Amniotic stem cell (primary cell): ENCODE measurements at places on chromosomes 16 and 17.

GRCh38 chr17:35665662-35666061 lies 65.8 kb upstream of the RASL10B start:
- no peak for DNase-seq

DNA sequence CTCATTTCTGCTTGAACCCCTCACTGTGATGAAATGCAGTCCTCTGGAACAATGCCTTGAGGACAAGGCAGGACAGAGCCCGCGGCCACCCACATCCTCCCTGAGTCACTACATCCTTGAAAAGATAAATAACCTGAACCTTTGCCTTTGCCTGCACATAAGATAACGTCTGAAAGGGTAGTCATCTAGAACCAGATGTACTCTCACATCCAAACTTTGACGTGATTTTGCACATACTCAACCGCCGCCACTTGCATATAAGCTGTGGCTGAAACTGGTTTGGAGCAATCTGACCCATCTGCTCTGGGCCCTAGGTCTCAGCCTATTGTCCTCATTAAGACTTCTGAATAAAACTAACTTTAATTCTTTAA lies 252.1 kb downstream of the PHKB start:
- no peak for DNase-seq

GRCh38 chr17:45813048-45813725 lies 29.1 kb downstream of the CRHR1 start:
- no peak for DNase-seq

DNA sequence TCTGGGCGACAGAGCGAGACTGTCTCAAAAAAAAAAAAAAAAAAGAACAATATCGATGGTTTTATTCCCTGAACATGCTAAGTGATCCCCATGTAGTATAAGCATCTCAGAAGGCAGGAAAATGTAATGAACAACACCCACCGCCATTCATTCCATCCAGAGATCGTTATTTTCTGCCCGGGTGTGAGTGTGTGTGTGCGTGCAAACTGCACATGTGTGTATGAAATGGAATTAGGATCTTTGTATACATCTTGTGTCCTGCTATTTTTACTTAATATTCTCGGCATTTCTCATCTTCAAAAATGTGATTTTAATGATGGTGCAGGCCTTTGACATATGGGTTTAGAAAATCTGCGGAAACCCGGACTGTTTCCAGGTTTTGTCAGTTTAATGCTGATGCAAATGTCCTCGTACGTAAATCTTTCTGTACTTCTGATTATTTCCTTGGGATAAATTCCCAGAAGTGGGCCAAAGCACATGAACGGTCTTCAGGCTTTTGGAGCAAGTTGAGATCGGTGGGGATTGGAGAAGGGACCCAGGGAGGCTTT lies 254.8 kb downstream of the SEC14L1 start:
- DNase-seq: no peak

DNA sequence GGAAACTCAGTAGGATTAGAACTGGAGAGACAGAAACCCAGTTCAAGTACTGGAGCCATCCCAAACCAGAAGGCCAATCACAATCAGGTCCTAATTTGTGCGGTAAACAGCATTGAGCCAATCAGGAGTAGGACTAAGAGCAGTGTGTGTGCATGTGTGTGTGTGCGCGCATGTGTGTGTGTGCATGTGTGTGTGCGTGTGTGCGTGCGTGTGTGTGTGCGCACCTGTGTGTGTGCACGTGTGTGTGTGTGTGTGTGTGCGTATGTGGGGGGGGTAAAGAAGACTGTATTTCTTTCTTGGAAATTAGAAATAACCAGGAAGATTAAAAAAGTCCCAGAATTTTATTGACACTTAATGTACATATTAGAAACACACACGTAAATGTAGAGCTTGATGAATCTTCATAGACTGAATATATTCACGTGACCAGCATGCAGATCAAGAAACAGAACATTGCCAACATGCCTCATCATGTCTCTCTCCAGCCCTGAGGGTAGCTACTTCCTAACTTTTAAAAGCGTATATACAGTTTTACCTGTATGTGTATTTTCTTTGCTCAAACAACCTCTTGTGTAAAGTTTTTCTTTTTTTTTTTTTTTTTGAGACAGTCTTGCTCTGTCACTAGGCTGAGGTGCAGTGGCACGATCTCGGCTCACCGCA lies 919 bp upstream of the DHRS7C start:
- no peak for DNase-seq

DNA sequence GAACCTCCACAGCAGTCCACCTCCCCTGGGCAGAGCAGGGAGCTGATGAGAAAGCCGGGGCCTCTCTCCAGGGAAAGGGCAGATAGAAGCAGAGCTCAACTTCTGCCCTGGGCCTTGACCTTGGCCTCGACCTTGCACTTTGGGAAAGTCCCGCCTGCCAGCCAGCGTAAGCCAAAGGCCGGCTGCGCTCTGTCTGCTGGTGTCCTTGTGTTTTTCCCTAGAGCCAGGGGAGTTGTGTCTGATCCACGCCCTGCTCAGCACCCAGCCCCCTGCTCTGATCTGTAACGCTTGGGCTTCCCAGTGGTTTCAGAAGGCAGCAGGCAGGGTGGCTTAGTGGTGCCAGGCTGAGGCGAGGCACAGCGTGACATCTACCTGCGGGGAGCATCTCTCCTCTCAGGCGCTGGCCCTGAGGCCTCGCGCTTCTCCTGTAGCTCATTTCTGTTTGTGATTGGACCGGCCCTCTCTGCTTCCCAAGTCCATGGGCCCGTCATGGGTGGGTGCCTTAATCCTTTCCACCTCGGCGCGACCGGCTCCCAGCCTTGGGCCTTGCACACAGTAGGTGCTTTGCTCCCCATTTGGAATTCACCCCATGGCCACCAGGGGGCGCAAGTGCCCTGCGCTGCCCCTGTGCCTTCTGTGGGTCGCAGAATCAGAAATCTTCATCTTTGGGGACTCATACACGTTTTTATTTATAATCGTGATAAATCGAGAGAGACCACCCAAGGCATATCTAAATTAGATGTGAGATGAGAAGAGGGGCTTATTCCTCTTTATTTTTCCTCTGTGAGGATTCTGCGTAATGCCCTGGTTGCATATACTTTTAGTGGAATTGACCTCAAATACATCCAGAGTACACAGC lies 24.2 kb downstream of the SGSH start:
- DNase-seq: no peak

- no peak for DNase-seq
Observed at GRCh38 chr17:46994993-46995392, 15.9 kb upstream of the RPRML start.

DNA sequence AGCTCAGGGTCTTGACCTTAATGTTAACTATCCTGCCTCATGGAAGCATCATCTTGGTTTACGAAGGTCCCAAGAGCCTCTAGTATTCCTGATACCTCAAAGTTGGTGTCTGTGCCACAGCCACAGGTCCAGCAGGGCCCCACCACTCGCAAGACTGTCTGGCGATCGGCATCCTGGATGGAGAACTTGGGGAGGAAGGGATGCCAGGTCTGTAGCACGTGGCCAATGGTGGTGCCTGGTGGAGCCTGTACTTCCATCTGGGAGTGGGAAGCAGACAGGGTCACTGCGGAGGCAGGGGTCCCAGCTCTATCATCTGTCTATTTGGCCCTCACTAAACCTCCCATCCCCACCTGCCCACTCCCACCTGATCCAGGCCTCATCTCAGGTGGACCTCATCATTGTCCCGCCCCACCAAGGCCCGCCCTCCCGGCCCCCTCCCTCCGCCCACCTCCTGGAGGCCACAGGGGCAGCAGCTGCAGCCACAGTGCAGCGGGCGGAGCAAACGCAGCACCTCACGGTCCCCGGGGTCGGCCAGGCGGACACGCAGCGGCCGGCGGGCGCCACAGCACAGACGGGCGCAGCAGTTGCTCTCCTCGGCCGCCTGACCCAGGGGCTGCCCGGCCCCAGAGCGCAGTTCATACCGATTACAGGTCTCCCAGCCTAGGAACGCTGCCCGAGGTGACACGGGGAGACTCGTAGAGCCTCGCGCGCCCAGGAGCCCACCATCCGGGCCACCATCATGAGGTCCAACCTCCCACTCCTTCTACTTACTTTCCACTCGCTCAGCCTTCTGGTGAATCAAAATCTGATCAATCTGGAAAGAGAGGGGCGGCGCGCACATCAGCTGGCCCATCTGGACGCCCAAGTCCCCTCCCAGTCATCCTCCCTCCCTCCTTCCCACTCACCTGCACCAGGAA lies 1.4 kb downstream of the PLSCR3 start:
- no peak for DNase-seq

DNA sequence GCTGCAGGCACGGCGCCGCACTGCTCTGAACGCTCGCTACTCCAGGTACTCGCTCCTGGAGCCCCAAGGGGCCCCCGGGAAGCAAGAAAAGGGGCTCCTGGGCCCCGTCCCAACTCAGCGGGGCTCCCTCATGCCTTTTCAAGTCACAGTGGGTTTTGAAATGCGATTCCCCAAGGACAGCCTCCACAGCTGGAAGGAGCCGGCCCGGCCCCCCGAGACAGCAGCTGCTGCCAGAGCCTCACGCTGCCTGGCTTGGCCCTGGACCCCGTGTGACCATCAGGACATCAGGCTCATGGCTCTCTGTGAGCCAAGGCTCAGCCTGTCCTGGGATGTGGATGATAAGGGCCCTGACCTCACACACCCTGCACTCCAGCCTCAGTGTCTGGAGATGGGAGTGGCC lies 80.6 kb downstream of the LMF1 start:
- DNase-seq: no peak
